Spinal cord (tissue), 10 donors: ENCODE measurements at places on chromosomes 5 and 9. TPM values are rescaled to one million over a fixed set of nuclear protein-coding genes. Genes with fewer than 3 reads are reported as not detected.

GRXCR2 gene
- total RNA-seq: not detected

MEF2C gene
- total RNA-seq: 61.4 TPM

ZNF608 gene
- total RNA-seq: 45.5 TPM

IL5 gene
- 0.50 TPM for total RNA-seq

PTGS1 gene
- total RNA-seq: 3.1 TPM

ANGPTL2 gene
- 58.5 TPM for total RNA-seq

LOX gene
- total RNA-seq: 88.1 TPM

DNA sequence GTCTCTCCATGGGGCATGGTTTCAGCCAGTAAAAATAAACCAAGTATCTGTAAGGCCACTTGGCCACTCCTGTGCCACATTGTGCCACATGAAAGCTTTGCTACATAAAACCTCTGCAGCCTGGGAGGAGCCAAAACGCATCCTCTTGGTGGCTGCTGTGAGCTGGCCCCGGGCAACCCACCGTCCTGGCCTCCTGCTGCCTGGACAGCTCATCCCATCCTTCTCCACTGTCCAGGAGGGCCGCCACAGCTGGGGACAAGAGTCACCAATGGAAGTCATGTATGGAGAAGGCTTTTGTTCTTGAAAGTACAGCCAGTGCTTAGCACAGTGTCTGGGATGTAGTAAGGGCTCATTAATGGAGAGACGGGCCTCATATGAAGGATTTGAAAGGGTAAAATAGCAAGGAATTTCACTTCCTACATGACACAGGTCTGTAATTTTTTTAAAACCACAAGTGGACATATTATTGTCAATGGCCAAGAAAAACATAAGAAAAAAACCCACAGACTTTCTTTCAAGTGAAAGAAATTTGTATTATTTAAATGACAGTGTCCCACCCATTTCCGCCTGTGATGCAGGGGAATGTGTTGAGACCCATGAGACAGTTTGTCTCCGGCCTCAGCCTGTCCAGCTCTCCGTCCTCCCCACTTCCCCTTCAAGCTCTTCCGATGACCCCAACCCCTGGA is 6.6 kb downstream of the PTGES start:
- no peaks in the 10 kb centered on the region for H3K27me3 ChIP-seq
- no peak overlapping the region for H3K4me3 ChIP-seq
- H3K4me1 ChIP-seq: no peaks in the 10 kb centered on the region
- H3K27ac ChIP-seq: no peak overlapping the region
- no peaks in the 10 kb centered on the region for H3K36me3 ChIP-seq

DNA sequence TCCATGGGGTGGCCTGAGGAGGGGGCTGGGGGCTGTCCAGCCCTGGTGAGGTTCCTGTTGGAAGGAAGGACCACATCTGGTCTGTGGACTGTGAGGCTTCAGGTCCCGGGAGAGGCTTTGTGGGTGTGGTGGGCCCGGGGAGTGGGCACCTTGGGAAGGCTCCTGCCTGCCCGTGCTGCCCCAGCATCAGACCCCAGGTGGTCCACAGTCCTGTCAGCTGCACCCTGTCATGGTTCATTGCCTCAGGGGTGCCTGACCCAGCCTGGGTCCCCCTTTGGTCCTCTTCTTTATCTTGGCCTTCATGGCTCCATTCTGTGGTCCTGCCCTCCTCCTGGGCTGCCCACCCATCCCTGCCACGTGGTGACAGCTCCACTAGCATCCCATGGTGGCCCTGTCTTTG is 36.7 kb downstream of the WNK2 start:
- H3K27ac ChIP-seq: no peak overlapping the region
- H3K27me3 ChIP-seq: no peaks in the 10 kb centered on the region
- no peak for DNase-seq
- H3K4me3 ChIP-seq: no peak overlapping the region
- peaks cover 36% of the 10 kb centered on the region for H3K4me1 ChIP-seq

- H3K36me3 ChIP-seq: no peaks in the 10 kb centered on the region
- peaks cover 9% of the 10 kb centered on the region for H3K4me1 ChIP-seq
- no peaks in the 10 kb centered on the region for H3K27me3 ChIP-seq
- no peak overlapping the region for H3K4me3 ChIP-seq
Observed at GRCh38 chr5:168851902-168852321, 272.7 kb upstream of the PANK3 start.

DNA sequence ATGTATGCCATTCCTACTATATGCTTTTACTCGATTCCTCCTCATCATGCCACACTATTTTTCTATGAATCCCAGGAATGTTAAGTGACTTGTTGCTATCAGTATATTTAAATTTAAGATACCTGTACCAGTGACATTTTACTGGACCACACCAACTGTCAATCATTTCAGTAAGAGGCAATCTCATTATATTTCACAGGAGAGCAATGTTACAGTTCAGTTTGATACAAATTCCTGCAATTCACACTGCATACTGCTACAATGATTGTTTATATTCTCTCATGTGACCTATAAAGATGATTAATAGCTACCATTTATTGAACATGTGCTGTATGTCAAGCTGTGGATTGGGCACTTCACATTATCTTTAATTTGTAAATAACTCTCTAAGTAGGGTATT is 30.0 kb downstream of the SPEF2 start:
- H3K27me3 ChIP-seq: no peaks in the 10 kb centered on the region
- no peak overlapping the region for H3K4me3 ChIP-seq
- no peak for DNase-seq
- no peaks in the 10 kb centered on the region for H3K36me3 ChIP-seq
- H3K4me1 ChIP-seq: no peaks in the 10 kb centered on the region

DNA sequence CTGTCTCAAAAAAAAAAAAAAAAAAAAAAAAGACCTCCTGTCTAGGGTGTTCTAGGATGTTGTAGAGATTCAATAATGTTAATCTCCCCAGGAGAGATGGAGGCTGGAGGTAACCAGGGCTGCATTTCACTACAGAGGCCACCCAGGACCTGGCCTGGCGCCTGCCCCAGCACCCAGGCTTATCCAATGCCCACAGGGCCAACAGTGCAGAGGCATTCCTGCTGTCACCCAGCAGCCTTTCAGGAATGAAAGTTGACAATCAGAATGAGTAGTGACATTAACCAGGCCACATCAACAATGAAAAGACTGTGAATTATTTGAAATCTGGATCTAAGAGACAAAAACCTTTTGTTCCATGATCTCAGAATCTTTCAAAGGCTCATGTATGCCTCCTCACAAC is 36.2 kb upstream of the GABRP start:
- no peaks in the 10 kb centered on the region for H3K36me3 ChIP-seq
- H3K27ac ChIP-seq: no peak overlapping the region
- peaks cover 47% of the 10 kb centered on the region for H3K4me1 ChIP-seq
- no peak overlapping the region for H3K4me3 ChIP-seq
- H3K27me3 ChIP-seq: peaks cover 2% of the 10 kb centered on the region

- H3K27me3 ChIP-seq: no peaks in the 10 kb centered on the region
- peaks cover 15% of the 10 kb centered on the region for H3K36me3 ChIP-seq
- peaks cover 39% of the 10 kb centered on the region for H3K4me1 ChIP-seq
- no peak for DNase-seq
- no peak within 1 kb of the TSS for H3K4me3 ChIP-seq
Observed at GRCh38 chr9:137031904-137032640, at the start of gene FUT7. FUT7 (minus strand) TSS chr9:137032088; CDS start chr9:137031991, 97 bp downstream.

DNA sequence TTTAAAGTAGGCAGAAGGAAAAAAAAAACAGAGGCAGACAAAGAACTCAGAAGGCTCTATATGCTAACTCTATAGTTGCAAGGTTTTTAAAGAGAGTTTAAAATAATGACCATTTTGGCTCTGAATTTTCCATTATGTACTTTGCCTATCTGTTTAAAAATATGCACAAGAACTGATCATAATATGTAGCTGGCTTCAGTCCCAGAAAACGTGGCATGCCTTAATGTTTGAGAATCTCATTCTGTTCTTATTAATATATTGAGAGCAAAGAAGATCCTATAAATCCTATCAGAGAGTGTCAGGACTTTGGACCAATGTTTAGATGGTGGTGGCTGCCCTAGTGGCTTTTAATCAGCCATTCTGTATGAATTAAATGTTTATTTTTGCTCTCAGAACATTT is 121.5 kb downstream of the JMY start:
- no peaks in the 10 kb centered on the region for H3K36me3 ChIP-seq
- no peak overlapping the region for H3K27ac ChIP-seq
- H3K4me1 ChIP-seq: no peaks in the 10 kb centered on the region
- DNase-seq: no peak

DNA sequence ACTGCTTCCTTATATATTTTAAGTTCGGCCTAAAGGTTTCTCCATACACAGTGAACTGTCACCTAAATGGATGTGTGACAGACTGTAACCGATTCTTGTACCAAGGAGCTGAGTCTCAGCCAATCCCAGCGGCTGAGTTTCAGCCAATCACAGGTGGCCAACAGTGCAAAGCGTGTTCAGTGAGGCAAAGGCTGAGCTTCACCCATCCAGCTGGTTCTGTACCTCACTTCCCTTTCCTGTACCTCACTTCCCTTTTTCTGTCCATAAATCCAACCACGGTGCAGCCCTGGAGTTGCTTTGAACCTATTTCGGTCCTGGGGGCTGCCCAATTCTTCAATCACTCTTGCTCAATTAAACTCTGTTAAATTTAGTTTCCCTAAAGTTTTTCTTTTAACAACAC is 15.7 kb upstream of the TBC1D9B start:
- no peaks in the 10 kb centered on the region for H3K4me1 ChIP-seq
- no peak overlapping the region for H3K4me3 ChIP-seq
- DNase-seq: no peak
- peaks cover 12% of the 10 kb centered on the region for H3K36me3 ChIP-seq
- no peak overlapping the region for H3K27ac ChIP-seq

GRCh38 chr5:179171251-179171815 is 111.2 kb downstream of the ZNF354C start:
- peaks cover 32% of the 10 kb centered on the region for H3K4me1 ChIP-seq
- no peak overlapping the region for H3K27ac ChIP-seq
- H3K27me3 ChIP-seq: no peaks in the 10 kb centered on the region
- H3K36me3 ChIP-seq: no peaks in the 10 kb centered on the region
- H3K4me3 ChIP-seq: no peak overlapping the region

- H3K4me1 ChIP-seq: no peaks in the 10 kb centered on the region
- no peaks in the 10 kb centered on the region for H3K27me3 ChIP-seq
- H3K36me3 ChIP-seq: no peaks in the 10 kb centered on the region
- no peak overlapping the region for H3K27ac ChIP-seq
- DNase-seq: no peak
Observed at GRCh38 chr5:52684051-52684450, 103.7 kb upstream of the ITGA1 start.

- H3K4me3 ChIP-seq: no peak overlapping the region
- no peak for DNase-seq
- no peaks in the 10 kb centered on the region for H3K36me3 ChIP-seq
- H3K27me3 ChIP-seq: no peaks in the 10 kb centered on the region
- H3K27ac ChIP-seq: no peak overlapping the region
- no peaks in the 10 kb centered on the region for H3K4me1 ChIP-seq
Observed at GRCh38 chr9:91047993-91048607, 246.5 kb downstream of the SYK start.

- H3K4me3 ChIP-seq: no peak overlapping the region
- H3K27me3 ChIP-seq: no peaks in the 10 kb centered on the region
Observed at GRCh38 chr5:6464441-6464840, 15.8 kb downstream of the UBE2QL1 start.

DNA sequence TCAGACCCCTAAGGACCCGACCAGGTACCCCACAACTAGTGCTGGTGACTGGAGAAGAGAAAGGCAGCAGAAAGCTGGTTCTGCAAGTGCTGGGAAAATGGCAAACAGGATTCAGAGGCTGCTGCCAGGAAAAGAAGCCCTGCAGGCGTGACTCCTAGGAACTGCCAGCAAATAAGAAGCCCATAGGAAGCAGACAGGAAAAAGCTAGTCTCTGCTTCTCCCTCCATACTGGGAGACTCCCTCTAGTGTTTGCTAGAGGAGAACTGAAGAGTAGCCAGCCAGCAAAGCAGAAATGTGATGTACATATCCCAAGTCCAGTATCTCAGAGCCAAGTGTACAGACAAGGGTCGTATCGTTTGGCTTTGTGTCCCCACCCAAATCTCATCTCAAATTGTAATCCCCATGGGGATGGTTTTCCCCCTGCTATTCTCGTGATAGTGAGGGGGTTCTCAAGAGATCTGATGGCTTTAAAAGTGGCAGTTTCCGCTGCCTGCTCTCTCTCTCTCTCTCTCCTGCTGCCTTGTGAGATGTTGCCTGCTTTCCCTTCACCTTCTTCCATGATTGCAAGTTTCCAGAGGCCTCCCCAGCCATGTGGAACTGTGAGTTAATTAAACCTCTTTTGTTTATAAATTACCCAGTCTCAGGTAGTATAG is 38.1 kb upstream of the TUSC1 start:
- no peaks in the 10 kb centered on the region for H3K36me3 ChIP-seq
- H3K27me3 ChIP-seq: no peaks in the 10 kb centered on the region

DNA sequence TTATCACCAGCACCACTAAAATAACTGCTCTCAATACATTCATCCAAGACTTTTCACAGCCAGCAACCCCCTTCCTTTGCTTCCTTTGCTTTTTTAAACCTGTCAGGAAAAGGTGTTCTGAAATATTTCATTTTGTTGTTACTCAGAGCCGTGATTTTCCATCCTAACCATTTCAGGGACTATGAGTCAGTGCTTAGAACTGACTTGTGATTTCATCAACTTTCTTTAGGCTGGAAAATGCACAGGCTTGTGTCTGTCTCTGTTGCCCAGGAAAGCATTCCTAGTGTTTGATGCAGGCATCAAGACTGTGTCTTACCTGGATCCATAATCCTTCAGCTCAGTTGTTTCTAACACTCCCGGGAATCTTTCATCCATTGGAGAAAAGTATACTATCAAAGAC is 805.6 kb downstream of the BRINP1 start:
- no peak overlapping the region for H3K27ac ChIP-seq
- no peaks in the 10 kb centered on the region for H3K36me3 ChIP-seq
- H3K27me3 ChIP-seq: no peaks in the 10 kb centered on the region
- DNase-seq: no peak
- H3K4me1 ChIP-seq: no peaks in the 10 kb centered on the region

DNA sequence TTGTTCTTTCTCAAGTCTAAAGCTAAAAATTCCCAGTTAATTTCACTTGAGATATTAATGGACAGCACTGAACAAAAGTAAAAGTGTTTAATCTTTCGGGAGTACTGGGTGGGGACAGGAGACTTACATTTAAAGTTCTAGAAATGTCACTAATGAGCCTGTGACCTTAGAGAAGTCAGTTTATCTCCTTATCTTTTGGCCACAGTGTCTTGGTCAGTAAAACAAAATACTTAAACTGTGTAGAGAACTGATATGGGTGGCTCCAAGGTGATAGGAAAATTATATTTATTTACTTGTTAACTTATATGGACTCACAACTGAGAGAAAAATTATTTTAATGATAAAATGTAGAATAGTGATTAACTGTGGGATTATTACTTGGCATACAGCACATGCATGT is 8.9 kb downstream of the IPO11 start:
- no peak for DNase-seq
- H3K27me3 ChIP-seq: no peaks in the 10 kb centered on the region
- H3K27ac ChIP-seq: no peak overlapping the region
- H3K36me3 ChIP-seq: no peaks in the 10 kb centered on the region
- no peaks in the 10 kb centered on the region for H3K4me1 ChIP-seq

GRCh38 chr9:93264338-93265125 is 80.6 kb downstream of the WNK2 start:
- peaks cover 88% of the 10 kb centered on the region for H3K36me3 ChIP-seq
- no peak overlapping the region for H3K4me3 ChIP-seq
- H3K4me1 ChIP-seq: no peaks in the 10 kb centered on the region
- no peak for DNase-seq
- no peaks in the 10 kb centered on the region for H3K27me3 ChIP-seq
- no peak overlapping the region for H3K27ac ChIP-seq

GRCh38 chr5:54537725-54538124 is 20.2 kb downstream of the SNX18 start:
- no peak overlapping the region for H3K4me3 ChIP-seq
- DNase-seq: no peak
- H3K27me3 ChIP-seq: no peaks in the 10 kb centered on the region
- no peak overlapping the region for H3K27ac ChIP-seq
- peaks cover 25% of the 10 kb centered on the region for H3K4me1 ChIP-seq
